ENCODE measurements at places on chromosomes 1 and 21.

DNA sequence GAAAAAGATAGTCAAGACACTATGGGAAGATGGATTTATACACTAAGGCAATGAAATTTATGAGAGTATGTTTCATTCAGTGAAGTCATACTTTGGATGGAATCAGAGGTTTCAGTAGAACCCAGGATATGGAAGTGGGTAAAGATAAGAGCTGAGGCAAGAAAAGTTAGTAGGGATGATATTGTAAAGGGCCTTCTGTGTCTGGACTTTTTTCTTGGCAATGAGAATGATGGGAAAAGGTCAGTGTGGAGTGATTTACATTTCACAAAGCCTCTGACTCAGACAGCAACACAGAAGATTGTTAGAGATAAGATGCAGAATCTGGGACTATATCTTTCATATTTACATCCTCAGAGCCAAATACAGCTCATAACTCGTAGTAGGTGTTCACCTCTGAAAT lies 32.1 kb downstream of the SH3BGR start:
- H3K4me3 ChIP-seq = no peak overlapping the region
- peak; percentile 36 for DNase-seq
- no peaks in the 10 kb centered on the region for H3K27me3 ChIP-seq
- no peaks in the 10 kb centered on the region for H3K36me3 ChIP-seq
- no peak overlapping the region for H3K27ac ChIP-seq

DNA sequence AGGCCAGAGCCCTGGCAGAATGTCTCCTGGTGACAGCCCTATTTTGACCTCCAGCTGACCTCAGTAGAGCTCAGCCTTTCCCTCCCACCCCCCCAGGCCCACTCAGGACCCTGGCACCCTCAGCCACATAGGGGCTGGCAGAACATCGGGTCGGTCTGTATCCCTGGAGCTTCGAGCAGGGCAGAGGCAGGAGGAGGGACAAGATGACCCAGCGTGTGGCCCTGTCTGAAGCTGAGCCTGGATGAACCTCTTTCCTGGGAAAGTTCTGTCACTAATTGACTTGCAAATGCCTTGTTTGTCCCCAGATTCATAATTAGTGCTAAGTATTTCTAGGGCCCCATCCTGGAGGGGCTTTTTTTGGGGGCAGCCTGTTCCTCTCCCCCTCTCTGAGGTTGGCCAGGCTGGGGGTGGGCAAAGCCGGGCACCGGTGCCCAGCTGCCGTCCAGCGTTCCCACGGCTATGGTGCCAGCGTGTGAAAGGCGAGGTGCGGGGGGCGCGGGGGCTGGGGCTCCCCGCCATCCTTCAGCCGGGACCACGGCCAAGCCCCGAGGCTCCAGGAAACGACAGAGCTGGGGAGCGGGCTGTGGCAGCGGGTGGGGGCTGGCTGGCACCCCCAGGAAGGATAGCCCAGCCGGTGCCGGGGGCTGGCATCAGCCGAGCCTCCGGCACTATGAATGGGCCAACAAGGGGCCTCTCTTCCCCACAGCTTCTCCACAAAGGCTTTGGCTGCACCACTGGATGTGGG lies 31.4 kb downstream of the RHBG start:
- DNase-seq = no peak
- H3K4me3 ChIP-seq = no peak overlapping the region
- peaks cover 13% of the 10 kb centered on the region for H3K27me3 ChIP-seq
- H3K27ac ChIP-seq = no peak overlapping the region
- no peaks in the 10 kb centered on the region for H3K4me1 ChIP-seq

GRCh38 chr1:20212685-20213331 lies 26.5 kb upstream of the PLA2G2C start:
- H3K27ac ChIP-seq = no peak overlapping the region
- H3K4me3 ChIP-seq = no peak overlapping the region
- DNase-seq = peak; percentile 58
- H3K4me1 ChIP-seq = no peaks in the 10 kb centered on the region
- H3K27me3 ChIP-seq = peaks cover 10% of the 10 kb centered on the region
- H3K36me3 ChIP-seq = no peaks in the 10 kb centered on the region

DNA sequence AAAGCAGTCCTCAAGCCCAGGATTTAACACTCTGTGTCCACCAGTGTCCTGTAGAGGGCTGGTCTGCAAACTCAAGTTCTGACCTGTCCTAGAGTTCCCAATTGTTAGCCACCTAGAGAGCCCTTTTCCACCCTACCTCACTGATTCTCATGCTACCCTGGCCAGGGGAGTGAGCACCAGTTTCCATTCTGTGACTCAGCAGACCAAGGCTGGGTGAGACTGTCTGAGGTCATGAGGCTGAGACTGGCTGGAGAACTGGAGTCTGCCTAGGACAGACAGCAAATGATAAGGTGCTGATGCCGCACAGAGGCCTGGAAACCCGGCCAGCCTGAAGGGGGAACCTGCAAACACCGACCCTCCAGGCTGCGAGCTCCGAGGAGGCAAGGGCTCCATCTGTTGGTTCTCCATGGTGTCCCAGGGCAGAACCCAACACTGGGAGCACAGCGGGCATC lies 13.7 kb downstream of the GLIS1 start:
- no peak overlapping the region for H3K4me3 ChIP-seq
- no peaks in the 10 kb centered on the region for H3K27me3 ChIP-seq
- H3K4me1 ChIP-seq = no peaks in the 10 kb centered on the region

GRCh38 chr1:84940481-84940880 lies 47.5 kb upstream of the LPAR3 start:
- no peak overlapping the region for H3K27ac ChIP-seq
- H3K4me1 ChIP-seq = no peaks in the 10 kb centered on the region
- H3K27me3 ChIP-seq = peaks cover 4% of the 10 kb centered on the region
- H3K4me3 ChIP-seq = no peak overlapping the region
- no peak for DNase-seq

DNA sequence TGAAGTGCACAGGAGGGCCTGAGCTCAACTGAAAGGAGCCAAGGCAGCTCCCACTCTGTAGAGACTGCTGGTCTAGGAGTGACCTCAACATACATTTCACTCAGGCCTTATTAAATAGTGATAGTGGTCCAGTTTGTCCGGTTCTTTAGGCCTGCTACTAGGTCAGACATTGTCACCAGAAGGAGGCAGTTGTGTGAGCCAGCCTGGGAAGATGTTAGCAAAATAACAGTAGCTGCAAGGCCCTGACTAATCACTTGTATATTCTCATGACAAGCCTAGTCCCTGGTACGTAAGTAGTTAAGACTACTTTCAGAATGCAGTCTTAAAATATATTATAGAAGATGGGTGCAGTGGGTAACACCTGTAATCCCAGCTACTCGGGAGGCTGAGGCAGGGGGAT lies 264.0 kb upstream of the CAMK1G start:
- H3K27me3 ChIP-seq = no peaks in the 10 kb centered on the region
- H3K36me3 ChIP-seq = no peaks in the 10 kb centered on the region

- peaks cover 3% of the 10 kb centered on the region for H3K36me3 ChIP-seq
- DNase-seq = peak; percentile 57
- no peaks in the 10 kb centered on the region for H3K27me3 ChIP-seq
- peaks cover 41% of the 10 kb centered on the region for H3K4me1 ChIP-seq
- no peak overlapping the region for H3K4me3 ChIP-seq
- H3K27ac ChIP-seq = no peak overlapping the region
These were observed 3.3 kb downstream of the AHDC1 start for GRCh38 chr1:27600498-27601175.

- no peaks in the 10 kb centered on the region for H3K4me1 ChIP-seq
- no peaks in the 10 kb centered on the region for H3K27me3 ChIP-seq
- H3K27ac ChIP-seq = no peak overlapping the region
- no peaks in the 10 kb centered on the region for H3K36me3 ChIP-seq
- peak; percentile 66 for DNase-seq
These were observed 273.2 kb downstream of the USP25 start for GRCh38 chr21:16002874-16003466.

DNA sequence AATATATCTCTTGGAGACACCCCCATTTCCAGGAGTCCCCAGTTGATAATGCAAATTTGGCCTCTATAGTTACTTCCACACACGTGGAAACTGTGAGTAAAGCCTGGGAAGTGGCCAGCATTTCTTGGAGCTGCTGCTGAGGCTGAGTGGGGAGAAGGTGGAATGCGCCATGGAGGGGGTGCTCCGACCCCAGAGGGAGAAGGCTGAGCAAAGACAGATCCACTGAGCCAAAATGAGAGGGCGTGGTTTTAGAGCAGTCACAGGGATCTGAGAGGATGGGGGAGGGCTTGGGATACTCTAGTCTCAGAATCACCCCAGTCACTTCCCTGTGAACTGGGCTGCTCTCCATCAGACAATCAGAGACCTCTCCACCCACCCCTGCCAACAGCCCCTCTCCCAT lies 38.7 kb downstream of the TRIM62 start:
- peaks cover 6% of the 10 kb centered on the region for H3K36me3 ChIP-seq
- no peak overlapping the region for H3K4me3 ChIP-seq
- H3K4me1 ChIP-seq = peaks cover 14% of the 10 kb centered on the region

- no peaks in the 10 kb centered on the region for H3K36me3 ChIP-seq
- no peaks in the 10 kb centered on the region for H3K27me3 ChIP-seq
- DNase-seq = no peak
- H3K27ac ChIP-seq = no peak overlapping the region
These were observed 70.9 kb upstream of the PLA2G4A start for GRCh38 chr1:186757851-186758250.

DNA sequence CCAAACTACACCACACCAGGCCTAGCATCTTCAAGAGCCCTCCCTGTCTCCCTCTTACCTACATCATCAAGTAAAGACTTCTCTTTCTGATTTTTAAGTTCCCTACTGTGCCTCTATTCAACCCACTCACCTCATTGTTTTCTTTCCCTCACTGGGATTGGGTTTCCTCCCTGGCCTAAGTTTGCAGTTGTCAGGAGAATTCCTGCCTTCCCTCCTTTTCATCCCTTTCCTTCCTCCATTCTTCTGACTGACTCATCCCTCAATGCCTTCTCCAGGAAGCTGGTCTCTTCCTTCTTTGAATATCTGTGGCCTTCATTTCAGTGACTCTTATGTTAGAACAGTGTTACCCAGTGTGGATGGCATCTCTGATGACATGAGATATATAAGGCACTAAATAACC lies 139.9 kb upstream of the KIAA0040 start:
- no peak overlapping the region for H3K27ac ChIP-seq
- H3K36me3 ChIP-seq = no peaks in the 10 kb centered on the region
- no peak for DNase-seq

- no peaks in the 10 kb centered on the region for H3K27me3 ChIP-seq
- H3K4me3 ChIP-seq = no peak overlapping the region
- no peaks in the 10 kb centered on the region for H3K36me3 ChIP-seq
- H3K4me1 ChIP-seq = no peaks in the 10 kb centered on the region
- peak; percentile 20 for DNase-seq
These were observed 146.0 kb downstream of the MAGI3 start for GRCh38 chr1:113536182-113536780.

- no peak overlapping the region for H3K27ac ChIP-seq
- no peaks in the 10 kb centered on the region for H3K36me3 ChIP-seq
- peaks cover 2% of the 10 kb centered on the region for H3K4me1 ChIP-seq
- H3K4me3 ChIP-seq = no peak overlapping the region
These were observed 87.9 kb downstream of the CDC14A start for GRCh38 chr1:100440075-100440809.

- H3K27ac ChIP-seq = no peak overlapping the region
- no peaks in the 10 kb centered on the region for H3K36me3 ChIP-seq
- H3K4me3 ChIP-seq = no peak overlapping the region
- DNase-seq = no peak
- H3K4me1 ChIP-seq = no peaks in the 10 kb centered on the region
These were observed 93.1 kb upstream of the ETS2 start for GRCh38 chr21:38712664-38713063.

GRCh38 chr1:14103878-14104430 lies 404.0 kb downstream of the PRDM2 start:
- H3K27ac ChIP-seq = no peak overlapping the region
- no peak overlapping the region for H3K4me3 ChIP-seq
- no peaks in the 10 kb centered on the region for H3K27me3 ChIP-seq
- no peak for DNase-seq

DNA sequence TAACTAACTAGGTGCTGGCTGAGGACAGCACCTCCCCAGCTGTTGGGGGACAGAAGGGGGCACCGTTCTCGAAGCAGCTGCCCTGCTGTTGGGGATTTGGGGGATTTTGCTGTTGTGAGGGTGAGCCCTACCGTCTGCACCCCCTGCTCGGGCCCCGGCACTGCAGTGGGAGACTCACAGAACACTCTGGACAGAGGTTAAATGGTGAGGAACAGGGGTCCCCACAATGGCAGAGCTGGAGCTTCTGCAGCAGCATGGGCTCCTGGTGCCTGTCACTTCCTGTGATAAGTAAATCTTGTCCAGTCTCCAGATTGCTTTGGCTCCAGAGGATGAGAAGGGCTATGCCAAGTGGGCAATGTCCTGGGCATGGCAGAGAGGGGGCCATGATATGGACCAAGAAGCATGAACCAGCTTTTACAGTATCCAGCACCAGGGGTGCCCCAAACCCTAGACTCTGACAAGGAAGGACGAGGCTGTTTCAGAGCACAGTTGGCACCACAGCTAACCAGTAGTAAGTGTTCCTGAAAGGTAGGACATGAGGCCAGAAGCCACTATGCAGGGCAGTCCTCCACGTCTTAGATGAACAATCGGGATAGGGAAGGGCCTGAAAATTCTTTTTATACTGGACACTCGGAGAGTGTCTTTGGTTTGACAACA lies 365.1 kb upstream of the VAMP3 start:
- H3K27ac ChIP-seq = no peak overlapping the region
- H3K4me1 ChIP-seq = peaks cover 8% of the 10 kb centered on the region
- no peak for DNase-seq
- no peaks in the 10 kb centered on the region for H3K27me3 ChIP-seq
- no peak overlapping the region for H3K4me3 ChIP-seq

DNA sequence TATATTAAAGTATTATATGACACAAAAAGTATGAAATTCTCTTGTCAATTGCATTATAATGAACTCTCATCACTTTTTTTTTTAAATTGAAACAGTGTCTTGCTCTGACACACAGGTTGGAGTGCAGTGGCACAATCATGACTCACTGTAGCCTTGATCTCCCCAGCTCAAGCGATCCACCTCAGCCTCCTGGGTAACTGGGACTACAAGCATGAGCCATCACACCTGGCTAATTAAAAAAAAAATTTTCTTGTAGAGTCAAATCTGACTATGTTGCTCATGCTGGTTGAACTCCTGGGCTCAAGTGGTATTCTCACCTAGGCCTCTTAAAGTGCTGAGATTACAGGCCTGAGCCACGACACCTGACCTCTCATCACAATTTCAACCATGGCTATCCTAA lies 259.3 kb downstream of the S1PR1 start:
- no peaks in the 10 kb centered on the region for H3K4me1 ChIP-seq
- no peaks in the 10 kb centered on the region for H3K36me3 ChIP-seq
- no peak overlapping the region for H3K27ac ChIP-seq

- no peaks in the 10 kb centered on the region for H3K4me1 ChIP-seq
- no peak overlapping the region for H3K4me3 ChIP-seq
- no peak overlapping the region for H3K27ac ChIP-seq
- no peaks in the 10 kb centered on the region for H3K36me3 ChIP-seq
- no peaks in the 10 kb centered on the region for H3K27me3 ChIP-seq
These were observed 32.4 kb downstream of the CYYR1 start for GRCh38 chr21:26540651-26541050.

DNA sequence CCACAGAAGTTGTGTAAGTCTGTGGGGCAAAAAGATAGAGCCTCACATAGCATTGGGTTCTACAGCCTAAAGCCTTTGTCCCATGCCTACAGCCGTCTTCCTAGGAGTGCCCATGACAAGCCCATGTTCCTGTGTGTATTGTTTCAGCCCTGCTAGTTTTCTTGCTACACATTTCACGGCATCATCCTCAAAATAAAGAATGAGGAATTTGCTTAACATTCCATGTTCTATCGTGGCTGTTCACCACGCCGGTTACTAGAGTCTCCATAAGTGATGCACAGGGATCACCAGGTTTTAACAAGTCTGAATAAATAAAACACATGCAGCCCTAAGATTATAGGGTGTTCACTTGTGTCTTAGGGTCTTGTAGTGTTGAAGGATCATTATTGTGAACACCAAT lies 87.4 kb upstream of the NGF start:
- no peaks in the 10 kb centered on the region for H3K36me3 ChIP-seq
- H3K4me3 ChIP-seq = no peak overlapping the region
- no peaks in the 10 kb centered on the region for H3K27me3 ChIP-seq
- H3K4me1 ChIP-seq = peaks cover 22% of the 10 kb centered on the region
- DNase-seq = no peak

Measured in fibroblast of lung (primary cell).